ENCODE measurements at places on chromosomes 7 and 10.

GRCh38 chr7:1961701-1962276, 271.0 kb downstream of the MAD1L1 start:
- no peak for DNase-seq

DNA sequence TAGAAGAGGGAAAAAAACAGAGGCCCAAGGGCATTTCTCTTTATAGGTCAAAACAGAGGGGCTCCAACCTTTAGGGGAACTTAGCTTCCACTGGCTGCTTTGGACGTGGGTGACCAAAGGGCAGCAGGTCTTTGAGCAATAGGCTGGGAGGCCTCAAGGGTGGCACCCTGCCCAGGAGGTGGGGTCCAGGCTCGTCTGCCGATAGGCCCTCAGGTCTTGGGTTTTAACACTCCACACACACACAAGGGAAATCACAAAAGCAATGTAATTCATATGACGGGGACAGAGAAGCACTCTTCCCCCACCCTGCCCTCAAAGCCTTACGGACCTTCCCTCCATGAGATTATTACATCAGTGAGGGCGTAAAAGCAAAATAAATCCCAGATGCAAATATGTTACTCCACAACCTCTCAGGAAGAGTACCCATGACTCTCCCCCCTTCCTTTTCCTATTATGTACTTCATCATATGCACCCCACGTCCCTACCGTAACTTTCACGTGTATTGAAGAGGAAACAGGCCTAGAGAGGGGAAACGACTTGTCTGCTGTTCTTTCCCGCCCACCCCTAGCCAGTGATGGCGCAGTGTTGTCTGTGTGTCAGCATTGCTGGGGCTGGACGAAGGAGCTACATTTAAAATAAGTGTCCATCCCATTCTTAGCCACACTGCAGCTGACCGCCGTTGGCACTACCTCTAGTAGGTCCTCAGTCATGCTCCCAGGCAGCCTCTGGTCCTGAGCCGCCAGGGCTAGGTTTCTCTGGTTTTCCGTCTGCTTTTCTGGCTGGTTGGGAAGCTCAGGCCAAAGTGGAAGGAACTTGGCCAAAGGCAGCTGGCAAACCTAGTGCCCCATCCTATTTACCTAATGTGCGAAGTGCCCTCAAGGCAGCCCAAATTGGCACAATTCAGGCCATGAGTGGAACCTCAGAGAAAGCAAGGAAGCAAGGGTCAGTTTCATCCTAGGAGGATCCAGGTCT, 2.1 kb downstream of the PCBD1 start:
- no peak for DNase-seq

GRCh38 chr10:88934900-88935672, 17.5 kb downstream of the ACTA2 start:
- peak; percentile 88 for DNase-seq

DNA sequence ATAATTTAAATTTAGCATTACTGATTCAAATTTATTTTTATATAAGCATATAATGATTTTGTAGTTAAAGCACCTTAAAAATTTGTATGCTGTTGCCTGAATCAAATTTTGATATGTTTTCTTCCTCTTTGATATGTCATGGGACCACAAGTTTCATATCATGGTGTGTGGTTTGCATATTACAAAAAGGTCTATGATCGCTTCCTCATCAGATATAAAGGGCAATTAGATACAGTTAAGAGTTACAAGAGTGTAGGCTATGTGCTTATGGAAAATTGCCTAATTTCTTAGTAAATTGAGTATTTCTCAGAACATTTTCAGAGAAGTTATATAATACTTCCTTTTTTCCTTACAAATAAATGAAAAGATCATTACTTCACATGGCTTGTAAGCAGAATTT, 22.2 kb downstream of the MRC1 start:
- no peak for DNase-seq

GRCh38 chr10:126637501-126637900, 33.0 kb downstream of the C10orf90 start:
- no peak for DNase-seq

DNA sequence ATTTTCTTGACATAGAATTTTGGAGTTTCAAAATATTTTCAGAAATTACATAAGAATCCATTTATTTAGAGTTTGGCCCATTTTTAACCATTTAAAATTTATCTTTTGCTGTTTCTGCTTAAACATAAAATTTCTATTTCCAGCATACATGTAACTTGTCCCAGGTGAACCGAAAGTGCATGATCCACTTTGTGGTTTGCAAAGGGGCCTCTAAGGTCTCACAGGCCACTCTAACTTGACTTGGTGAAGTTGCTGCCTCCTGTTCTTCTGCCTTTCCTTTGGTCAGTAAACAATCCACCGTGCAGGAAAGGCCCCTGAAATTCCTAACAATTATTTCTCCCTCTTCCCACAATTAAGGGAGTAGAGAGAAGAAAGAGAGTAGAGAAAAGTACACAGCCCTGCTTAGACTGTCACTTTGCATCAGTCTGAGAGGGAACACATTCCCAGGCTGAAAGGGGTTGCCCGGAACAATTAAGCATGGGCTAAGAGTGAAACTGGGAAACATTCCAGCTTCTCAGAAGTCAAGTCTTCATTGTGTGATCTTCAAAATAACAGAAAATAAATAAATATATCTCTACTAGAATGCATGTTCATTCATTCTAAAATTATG, 79.5 kb upstream of the SEMA3A start:
- DNase-seq: peak; percentile 56

DNA sequence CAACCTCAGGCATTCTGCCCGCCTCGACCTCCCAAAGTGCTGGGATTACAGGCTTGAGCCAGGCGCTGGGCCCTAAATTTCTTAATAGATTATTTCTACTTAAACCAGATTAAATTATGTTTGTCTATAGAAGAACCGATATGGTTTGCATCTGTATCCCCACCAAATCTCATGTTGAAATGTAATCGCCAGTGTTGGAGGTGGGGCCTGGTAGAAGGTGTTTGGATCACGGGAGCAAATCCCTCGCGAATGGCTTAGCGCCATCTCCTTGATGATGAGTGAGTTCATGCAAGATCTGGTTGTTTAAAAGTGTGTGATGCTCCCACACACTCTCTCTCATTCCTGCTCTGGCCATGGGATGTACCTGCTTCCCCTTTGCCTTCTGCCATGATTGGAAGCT, 109.3 kb upstream of the NANOS1 start:
- no peak for DNase-seq

DNA sequence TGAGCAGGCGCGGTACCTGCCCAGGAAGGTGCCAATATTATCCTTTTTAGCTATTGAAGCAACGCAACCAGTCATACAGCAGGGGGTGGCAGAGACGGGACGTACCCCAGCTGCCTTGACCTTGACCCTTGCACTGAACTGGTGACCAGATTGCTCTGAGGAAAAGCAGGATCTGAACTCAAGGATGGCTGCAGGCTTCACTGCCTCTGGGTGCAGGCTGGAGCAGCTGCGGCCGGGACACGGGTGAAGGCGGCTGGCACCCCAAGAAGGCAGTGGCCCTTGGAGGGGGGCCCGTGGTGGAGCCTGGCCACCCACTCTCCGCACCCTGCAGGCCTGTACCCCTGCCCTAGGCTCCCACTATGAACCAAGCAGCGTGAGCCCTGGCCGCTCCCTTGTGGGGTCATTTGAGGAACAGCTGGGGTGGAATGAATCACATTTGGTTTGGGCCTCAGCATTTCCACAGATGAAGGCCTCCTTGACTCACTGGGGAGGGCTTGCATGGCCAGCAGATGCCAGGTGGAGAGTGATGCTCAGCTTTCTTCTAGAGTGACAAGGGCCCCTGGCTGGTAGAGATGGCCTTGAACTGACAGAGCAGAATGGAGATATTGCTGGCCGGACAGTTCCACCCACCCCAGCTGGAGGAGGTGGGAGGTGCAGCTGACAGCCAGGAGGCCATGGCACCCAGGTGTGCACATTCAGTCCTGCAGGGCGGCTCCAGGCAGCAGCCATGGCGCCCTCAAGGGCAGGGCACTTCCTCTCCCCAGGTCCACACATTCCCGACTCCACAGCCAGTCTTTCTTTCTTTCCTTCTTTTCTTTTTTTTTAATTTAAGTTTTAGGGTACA, 218.7 kb downstream of the WDR37 start:
- DNase-seq: no peak

- DNase-seq: no peak
These were observed 55.9 kb downstream of the ITIH5 start for GRCh38 chr10:7610651-7611389.

DNA sequence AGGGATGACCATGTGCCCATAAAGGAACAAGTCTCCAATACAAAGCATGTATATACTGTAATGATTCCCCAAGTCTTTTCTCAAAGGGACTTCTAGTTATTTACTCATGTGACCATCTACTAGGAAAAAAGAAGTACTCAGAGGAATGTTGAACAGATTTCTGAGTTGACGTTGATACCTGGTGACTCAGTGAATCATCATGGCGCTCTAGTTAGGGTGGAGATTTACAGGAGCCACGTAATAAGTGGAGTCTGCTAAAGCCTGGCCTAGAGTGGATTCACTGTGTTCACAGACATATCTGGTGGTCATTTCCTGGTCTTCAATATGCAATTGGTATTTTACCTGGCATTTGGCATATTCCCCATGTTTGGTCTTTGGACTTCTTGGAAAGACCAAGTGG, 302.2 kb upstream of the CACNA2D1 start:
- DNase-seq: no peak

- peak; percentile 51 for DNase-seq
These were observed 1.4 kb downstream of the OTUD1 start for GRCh38 chr10:23439961-23440889.

DNA sequence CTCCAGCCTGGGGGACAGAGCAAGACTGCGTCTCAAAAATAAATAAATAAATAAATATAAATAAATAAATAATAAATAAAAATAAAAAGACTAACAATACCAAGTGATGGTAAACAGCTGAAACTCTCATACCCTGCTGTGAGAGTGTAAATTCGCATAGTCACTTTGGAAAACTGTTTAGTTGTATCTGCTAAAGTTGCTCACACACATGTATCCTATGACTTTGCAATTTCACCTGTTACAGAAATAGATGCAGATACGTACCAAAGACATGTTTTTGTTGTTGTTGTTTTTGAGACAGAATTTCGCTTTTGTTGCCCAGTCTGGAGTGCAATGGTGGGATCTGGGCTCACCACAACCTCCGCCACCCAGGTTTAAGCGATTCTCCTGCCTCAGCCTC, 135.7 kb downstream of the IDE start:
- no peak for DNase-seq

DNA sequence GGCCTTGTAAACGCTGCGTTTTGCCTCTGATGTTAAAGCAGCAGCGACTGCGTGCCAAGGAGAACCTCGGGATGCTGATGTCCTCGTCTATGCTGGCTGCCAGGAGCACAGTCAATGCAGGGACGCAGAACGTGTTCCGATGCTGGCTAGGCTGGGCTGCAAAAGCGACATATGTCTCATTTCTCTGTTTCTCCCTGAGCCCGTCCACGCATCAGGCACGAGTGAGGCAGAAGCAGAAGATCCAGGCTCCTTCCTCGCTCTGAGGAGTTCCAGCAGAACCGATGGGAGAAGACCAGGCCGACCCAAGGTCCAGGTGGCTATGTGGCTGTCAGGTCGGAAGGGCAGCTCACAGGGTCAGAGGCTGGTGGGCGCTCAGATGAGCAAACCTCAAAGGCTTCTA, 3.7 kb upstream of the FOXL3 start:
- no peak for DNase-seq

GRCh38 chr10:3691482-3691881, 93.5 kb downstream of the KLF6 start:
- no peak for DNase-seq

DNA sequence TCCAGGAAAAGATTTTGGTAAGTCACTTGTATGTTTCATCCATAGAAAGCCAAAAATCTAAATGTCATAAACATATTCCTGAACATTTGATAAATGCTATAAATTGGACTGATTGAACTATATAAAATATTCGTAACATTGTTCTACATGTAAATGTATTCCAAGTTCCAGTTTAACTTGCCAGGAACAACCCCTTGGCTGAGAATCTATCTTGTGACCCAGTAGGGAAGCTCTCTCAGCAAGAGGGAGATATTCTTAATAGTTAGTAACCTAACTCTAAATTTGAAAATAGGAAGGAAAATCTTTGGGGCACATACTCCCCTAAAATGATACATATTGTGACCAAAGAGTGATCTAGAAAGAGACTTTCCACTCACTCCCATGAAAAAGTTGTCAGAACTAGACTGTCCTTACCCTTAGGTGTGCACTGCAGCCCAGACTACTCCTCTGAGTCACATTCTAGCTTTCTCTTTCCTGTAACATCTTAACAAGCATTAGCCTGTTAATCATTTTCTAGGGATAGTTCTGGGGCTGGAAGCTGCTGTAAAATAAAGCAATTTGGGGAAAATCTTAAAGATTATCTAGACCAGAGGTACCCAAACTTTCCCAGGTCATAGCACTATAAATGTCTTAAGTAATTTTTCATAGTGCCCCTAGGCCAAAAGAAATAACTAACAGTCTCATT, 73.7 kb upstream of the SKAP2 start:
- no peak for DNase-seq

GRCh38 chr10:28744069-28744768, 66.9 kb downstream of the BAMBI start:
- no peak for DNase-seq

DNA sequence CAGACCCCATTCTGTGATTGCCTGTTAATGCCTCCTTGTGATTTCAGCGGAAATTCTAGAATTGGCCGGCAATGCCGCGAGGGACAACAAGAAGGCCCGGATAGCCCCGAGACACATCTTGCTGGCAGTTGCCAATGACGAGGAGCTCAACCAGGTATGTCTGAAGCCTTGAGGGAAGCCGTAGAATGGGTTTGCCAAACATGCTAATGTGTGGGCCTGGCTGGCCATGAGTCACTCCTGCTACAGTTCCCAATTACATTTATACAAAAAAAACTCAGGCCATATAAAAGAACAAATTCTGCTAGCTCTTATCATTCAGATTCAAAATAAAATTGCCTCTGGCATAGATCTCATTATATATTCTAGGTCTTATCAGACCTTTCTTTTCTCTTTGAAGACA, 37.4 kb downstream of the MACROH2A2 start:
- DNase-seq: no peak

DNA sequence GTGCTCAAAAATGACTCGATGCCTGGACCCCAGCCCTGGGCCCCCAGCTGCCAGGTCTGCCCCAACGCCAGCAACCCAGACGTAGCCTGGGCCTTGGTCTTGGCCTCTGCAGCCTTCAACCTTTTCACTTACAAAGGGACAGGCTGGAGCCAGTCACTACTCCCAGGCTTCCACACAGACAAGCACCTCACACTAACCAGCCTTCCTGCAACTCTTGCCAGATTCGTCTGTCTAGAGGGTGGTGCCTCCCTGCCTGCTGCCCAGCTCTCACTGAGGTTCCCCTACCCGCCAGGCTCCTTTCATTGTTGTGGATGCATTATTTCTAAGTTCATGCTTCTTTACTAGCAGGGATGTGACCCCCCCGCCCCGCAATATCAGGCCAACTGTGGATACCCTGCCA, 56.3 kb downstream of the NUDCD3 start:
- DNase-seq: no peak

- DNase-seq: no peak
These were observed 108.9 kb downstream of the ITGB8 start for GRCh38 chr7:20439416-20440185.

GRCh38 chr7:27600247-27600646, 62.4 kb downstream of the HIBADH start:
- DNase-seq: no peak
